ENCODE measurements at places on chromosomes 12 and 14.
A peak's percentile ranks its signal among the peaks of the same experiment; 100 is the strongest.

DNA sequence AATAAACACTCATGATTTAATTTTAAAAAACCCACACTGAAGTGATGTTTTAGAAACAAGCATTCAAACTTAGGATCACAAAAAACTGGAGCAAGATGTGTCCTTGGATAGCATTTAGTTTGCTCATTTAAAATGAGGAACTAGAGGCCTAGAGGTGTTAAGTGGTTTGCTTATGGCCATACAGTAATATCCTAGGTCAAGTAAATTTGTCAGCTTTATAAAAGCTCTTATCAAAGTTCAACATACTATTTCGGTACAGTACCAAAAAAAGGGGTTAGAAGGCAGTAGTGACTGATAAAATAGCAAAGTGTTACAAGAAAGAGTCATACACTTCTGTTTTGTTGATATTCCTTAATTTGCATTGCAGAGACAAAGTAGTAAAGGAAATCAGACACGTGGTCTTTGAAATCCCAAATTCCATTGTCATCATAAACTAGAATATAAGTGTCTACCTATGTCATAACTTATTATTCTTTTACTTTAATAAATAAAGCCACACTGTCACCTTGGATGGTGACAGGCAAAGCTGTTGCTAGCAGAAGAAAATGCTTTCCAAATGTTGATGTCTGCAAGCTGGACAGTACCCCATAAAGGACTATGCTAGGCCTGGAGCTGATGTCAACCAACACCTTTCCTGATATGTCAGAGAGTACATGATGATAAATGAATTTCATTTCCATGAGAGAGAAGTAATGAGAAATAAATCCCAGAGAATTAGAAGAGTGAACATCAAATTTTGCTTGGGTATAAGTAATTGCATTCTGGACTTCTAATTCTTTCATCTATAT, 17.6 kb upstream of the SRP54 start:
- DNase-seq, result no peak

GRCh38 chr12:48285751-48286650, 64.7 kb downstream of the ZNF641 start:
- no peak for DNase-seq

GRCh38 chr14:87772854-87773253, 220.1 kb downstream of the GALC start:
- DNase-seq, result no peak

- DNase-seq, result no peak
Measured at GRCh38 chr14:97180304-97181200, 383.4 kb downstream of the VRK1 start.

DNA sequence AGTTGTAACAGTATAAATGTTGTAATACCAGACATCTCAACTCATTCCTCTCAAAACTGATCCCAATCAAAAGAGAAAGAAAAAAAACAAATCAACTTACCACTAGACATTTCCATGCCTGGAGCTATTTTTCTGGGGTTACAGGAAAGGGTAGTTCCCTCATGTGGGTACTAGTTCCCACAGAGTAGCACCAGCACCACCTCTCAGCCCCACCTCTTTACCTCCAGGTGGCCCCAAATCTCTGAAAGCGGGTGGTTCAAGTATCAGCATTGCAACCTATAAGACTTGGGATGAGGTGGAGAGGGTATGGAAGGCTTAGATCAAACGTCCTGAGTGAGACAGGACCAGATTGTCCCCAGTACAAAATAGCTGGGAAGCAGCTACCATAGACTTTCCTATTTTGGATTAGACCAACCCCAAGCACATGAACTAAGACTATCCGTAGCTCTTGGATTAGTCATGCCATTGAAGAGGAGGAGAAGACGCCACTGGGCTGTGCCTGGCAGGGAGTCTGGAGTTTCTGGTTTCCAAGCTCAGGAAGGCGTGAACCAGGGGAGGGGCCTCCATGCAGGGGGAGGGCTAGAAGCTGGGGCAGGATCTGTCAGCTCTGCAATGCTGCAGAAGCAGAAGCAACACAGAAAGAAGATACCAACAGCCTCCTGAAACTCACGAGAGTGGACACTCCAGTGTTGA, at the start of gene SLC39A2:
Gene SLC39A2 (plus strand): TSS at position 620 of the 693 bp plus-strand sequence. CDS start 154 bp downstream, outside the sequence.
- no peak for DNase-seq

DNA sequence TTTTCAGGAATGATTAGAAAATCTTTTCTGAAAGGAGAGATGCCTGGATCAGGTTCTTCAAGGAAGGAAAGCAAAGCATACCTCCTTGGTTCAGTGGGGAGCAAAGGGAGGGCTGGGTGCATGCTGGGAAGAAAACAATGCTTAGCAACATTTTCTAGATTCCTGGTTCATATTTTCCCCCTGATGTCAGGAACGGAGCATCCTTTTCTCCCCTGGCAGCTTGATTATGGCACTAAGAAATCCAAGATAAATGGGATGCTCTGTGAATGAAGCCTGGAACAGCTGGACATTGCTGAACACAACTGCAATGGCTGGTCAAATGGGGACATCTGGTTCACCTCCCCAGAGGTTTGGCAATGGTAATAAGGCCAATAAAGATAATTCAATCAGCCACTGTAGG, 50.9 kb downstream of the KCNA5 start:
- DNase-seq, result no peak

- no peak for DNase-seq
Measured at GRCh38 chr12:98485792-98486340, 29.5 kb upstream of the TMPO start.

DNA sequence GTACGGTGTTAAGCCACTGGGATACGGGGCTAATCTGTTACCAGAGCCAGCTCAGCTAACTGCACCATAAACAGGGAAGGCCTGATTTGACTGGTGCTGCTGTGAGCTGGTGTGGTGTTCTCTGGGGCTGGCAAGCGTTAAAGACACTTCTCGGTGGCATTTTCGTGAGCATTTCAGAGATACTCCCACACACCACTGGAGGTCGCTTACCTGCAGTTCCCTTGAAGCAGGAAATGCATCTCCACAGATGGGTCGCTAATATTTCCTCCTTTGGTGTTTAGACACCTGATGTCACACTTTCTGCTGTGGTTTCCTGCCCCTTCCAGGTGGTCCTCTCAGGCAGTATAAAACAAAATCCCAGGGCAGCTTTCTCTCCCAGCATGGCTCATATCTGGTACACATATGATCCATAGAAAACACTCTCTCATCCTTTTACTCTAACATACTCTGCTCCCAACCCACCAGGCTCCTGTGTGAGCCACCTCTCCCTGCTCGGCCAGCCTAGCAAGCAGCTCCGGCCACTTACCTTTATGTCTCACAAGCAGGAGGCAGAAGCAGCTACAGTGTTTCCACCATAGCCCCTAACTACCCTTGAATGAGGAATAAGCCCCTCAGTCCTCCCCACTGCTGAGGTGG, 129.9 kb upstream of the GRIN2B start:
- DNase-seq, result peak; percentile 22

DNA sequence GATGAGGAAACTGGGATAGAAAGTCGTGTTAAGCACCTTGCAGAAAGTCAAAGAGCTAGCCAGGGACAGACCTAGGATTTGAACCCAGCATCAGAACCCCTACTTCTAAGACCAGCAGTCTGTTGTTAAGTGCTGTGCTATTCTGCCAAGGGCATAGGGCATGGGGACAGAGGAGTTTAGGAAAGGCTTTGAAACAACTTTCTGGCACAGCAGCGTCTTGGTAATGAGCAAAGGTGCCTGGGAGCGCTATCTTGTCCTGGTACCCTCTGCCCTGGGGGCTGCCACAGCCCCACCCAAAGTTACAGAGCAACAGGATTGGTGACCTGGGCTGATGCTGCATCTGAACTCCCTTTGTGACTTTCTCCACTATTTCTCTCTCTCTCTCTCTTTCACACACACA, 1108.1 kb downstream of the BCL11B start:
- DNase-seq, result no peak

DNA sequence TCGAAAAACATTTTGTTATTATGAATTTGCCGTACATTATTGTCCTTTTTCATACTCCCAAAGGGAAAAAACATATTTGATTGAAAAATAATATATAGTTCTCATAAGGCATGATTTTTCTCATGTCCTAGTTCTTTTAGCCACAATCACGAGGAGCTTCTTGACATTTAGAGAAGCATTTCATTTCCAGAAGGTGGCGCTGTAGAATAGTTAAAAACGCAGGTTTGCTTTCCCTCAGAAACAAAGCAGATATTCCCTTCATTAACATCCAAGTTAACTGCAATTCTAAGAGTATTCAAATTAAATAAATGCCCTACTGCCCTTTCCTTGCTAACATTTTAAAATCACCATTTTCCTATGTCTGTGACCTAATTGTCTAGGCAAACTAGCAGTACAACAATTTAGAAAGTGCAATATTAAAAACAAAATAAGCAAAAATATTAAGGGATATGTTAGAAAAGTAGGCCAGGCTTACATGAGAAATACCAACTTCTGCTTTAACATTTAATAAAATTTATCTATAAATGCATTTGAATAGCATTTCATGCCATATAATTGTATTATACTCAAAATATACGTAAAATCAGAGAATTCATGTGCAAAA, 10.9 kb upstream of the PIK3C2G start:
- peak; percentile 75 for DNase-seq

- DNase-seq, result no peak
Measured at GRCh38 chr12:94766397-94766796, 116.0 kb upstream of the TMCC3 start.

- DNase-seq, result no peak
Measured at GRCh38 chr12:104514092-104514810, 57.5 kb downstream of the CHST11 start.

- DNase-seq, result peak; percentile 59
Measured at GRCh38 chr12:32051511-32052211, 55.0 kb upstream of the BICD1 start.

GRCh38 chr12:56601503-56601902, 28.6 kb downstream of the BAZ2A start:
- DNase-seq, result no peak

DNA sequence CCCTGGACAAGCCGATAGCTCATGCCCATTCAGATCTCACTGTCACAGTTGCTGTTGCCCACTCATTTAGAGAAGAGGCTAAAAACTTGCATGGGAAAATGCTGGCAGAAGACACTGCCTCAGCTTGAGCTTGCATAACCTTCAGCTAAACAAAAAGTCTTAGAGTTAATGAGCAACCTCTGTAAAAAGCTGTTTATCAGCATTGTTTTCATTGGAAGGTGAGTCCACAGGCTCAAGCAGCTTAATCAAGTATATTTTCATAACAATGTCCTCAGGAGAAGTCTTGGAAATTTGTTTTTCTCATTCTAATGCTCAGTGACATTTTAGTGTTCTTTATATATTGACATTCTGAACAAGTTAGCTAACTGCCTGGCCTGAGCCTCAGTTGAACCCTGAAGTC, 872.9 kb downstream of the TMTC2 start:
- no peak for DNase-seq

DNA sequence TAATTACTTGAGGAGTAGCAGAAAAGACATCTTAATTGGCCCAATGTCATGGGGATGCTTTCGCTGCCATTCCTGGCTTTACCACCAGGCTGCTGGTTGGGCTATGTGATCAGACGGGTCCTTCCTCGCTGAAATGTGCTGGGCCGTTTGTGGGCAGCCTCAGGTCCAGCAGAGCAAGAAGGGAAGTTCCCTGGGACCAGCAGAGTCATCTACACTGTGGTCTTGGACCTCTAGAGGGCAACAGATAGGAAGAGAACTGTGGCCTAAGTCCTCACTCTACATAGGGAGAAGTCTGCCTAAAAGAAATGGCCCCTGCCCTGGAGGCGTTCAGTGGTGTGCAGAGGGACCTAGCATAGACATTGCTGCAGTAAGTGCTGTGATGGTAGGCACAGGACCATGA, 10.9 kb downstream of the EVL start:
- DNase-seq, result no peak

DNA sequence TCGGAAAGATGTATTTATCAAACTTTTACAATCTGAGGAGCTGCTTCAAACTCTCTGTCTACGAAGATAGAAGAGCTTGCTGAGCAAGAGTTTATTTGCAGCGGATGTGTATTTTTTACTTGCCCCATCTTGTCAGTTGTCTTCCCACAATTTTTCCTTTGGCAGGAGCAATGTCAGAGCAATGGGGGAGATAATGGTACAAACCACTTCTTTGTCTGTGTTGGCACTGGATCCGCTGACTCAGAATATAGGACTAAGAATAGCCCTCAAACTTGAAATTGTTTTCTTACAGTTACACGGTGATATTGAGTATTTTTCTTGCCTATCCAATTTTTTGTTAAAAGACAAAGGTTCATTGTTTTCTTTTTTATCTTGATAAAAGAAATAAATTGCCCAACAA, 27.6 kb downstream of the HELB start:
- DNase-seq, result no peak

DNA sequence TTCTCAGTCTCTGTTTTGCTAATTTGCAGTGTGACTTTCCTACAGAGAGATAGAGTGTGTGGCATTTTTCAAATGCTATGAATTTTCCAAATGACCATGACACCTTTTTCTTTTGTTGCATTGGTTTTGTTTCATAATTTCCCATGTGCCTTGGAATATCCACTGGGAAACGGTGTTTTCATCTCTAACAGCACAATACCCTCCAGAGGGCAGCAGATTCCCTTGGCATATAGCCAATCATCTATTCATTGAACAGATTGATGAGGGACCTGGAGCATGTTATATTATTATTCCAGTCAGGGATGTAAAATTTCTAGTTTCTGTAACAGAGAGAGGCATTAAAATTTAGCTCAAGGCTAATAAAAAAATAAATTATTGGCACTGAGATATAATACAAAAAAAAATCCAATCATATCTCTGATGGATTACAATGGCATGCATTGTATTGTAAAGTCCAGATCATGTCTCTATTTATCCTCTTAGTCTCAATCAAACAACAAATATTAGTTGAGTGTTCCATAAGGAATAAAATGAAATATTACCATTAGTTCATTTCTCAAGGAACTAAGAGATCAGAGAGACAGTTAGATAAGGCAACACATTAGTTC, 29.6 kb upstream of the NTN4 start:
- peak; percentile 45 for DNase-seq

GRCh38 chr14:68704736-68705720, 87.8 kb downstream of the ZFP36L1 start:
- DNase-seq, result no peak

DNA sequence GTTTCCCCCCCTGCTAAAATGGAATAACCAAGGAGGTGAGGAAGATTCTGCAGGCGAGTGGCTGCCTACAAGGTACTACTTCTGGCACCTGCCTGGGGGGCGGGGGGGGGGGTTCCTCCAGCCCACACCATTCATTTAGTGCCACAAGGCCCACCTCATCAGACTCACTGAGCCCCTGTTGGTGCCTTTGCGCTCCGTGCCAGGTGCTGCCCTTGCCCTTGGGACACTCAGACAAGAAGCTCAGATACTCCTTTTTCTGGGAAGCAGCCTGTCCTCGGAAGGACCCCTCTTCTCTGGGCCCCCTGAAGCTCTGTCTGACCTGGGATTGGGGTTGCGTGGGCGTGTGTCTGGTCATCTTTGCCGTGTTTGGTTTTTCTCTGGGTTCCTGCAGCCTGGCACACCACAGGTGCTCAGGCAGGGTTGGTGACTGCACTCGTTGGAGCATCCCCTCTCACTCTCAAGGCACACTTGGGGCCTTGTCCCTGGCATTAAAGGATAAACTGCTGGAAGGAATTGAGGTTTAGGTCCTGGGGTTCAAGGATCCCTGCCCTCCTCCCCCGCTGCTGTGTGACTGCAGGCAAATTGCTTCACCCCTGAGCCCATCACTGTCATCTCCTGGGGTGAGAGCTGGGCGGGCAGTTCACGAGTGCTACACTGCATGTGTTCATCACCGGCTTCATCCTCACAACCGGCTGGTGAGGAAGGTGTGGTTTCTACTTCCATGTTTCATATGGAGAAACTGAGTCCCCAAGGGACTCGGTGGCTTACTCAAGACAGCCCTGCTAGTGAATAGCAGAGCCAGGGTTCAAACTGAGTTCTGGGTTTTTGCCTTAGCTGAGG, 16.9 kb downstream of the FAM222A start:
- no peak for DNase-seq

- no peak for DNase-seq
Measured at GRCh38 chr12:68113644-68114043, 45.9 kb downstream of the IFNG start.

All from large intestine (tissue), 12 donors.